ENCODE measurements at places on chromosomes 3 and 15.
A peak's percentile ranks its signal among the peaks of the same experiment; 100 is the strongest.

GRCh38 chr15:49876401-49877038, 242.5 kb downstream of the ATP8B4 start:
- no peak for DNase-seq

GRCh38 chr15:71713191-71713809, 97.1 kb upstream of the NR2E3 start:
- no peak for DNase-seq

DNA sequence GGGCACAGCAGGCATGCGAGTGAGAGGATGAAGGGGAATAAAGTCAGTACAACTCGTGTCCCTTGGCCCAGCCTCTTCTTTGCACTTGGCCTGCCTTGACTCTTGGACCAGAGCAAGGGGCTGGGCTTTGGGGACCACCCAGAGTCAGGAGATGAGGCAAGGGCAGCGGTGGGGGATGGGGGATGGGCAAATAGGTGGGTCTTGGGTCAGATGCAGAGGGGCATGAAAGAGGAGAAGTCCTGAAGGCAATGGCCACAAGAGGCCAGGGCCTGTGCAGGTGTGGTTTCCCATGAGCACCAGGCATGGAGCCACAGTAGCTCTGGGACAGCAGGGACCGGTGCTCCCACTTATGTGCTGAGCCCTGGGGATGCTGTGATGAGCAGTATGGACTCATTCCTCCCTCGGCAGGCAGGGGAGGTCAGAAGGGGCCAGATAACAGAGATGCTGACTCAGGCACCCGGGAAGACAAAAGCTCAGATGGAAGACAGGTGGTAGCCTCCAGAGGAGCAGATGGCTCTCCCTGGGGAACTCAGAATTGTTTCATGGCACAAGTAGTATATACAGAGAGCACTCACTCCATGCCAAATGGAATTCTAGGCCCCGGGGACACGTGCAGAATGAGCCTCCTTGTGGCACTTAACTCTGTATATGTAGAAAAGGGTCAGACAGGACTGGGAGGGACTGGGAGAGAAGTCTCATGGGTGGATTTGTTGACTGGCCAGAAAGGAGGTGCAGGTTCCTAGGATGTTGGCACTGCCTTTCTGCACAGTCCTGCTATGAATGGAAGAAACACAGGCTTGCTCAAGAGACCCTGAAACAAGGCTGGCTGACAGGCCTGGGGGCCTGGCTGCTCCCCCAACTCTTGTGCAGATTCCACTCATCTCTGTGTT, 14.3 kb downstream of the ZBTB47 start:
- no peak for DNase-seq

GRCh38 chr3:84184937-84185336, 773.9 kb upstream of the CADM2 start:
- no peak for DNase-seq

DNA sequence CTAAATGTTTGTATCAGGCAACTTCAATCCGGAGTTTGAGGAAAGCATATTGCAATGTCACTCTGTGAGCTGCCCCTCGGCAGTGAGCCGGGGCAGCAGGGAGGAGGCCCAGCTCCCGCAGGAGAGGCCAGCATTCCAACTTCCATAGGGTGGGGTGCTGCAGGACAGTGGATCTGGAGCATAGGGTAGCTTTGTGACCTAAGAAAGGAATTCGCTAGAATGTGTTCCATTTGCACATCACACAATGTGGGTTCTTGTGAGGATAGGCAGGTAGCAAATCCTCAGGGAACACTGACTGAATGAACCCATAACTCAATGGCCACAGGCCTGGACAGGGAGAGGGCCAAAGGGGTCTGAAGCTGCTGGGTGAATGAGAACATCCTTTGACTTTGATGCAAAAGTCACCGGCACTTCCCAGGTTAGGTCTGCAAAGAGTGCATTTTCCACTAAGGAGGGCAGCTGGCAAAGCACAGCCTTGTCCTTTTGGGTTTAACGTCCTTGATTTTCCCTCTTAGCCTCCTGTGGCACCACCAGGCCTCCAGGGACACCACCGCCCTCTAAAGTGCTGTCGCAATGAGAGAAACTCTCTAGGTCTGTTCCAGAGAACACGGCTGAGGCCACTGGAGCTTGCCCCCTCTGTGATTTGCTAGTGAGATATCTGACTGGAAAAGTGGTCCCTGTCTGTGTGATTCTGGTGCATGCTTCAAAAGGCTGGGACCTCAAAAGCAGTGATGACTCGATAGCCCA, 36.2 kb downstream of the GABRB3 start:
- no peak for DNase-seq

DNA sequence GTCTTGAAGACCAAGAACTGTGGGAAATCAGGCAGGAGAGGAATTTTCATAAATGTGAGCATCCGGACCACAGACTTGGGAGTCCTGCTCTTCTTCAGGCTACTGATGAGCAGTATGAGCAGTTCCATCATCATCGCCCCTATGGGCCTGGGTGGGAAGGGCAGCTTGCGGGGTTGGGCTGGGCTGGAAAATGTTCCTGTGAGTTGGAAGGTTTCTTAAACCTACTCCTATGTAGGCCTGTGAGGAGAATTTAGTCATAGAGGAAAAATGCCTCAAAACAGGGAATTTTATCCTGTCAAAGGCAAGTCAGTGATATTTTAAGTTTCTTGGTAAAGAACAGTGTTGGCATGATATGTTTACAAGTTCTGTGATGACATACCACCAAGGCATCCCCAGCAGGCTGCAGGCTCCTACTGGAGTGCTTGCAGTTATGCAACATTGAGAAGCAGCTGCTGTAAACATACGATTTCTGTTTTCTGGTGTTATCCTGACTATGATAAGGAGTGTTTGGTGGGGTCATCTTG, 10.3 kb downstream of the MASP1 start:
- DNase-seq: no peak

GRCh38 chr3:18424213-18424728, 868 bp downstream of the SATB1 start:
- no peak for DNase-seq

DNA sequence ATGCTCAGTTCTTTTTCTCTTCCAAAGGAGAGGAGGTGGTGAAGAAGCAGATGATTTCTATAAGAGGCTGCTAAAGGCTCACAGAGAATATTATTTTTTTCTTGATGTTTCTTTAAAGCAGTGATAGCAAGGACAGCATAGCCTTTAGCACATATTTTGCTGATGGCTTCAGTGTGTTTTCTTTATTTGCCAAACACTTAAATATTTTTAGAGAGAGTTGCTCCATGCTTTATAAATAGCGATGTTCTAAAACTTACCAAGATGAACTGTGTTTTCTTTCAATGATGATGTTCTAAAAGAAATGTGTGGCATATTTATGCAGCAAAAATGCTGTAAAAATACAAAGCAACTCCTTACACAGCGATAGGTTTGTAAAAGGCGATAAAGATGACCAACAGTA, 11.8 kb upstream of the KCNAB1 start:
- DNase-seq: no peak

DNA sequence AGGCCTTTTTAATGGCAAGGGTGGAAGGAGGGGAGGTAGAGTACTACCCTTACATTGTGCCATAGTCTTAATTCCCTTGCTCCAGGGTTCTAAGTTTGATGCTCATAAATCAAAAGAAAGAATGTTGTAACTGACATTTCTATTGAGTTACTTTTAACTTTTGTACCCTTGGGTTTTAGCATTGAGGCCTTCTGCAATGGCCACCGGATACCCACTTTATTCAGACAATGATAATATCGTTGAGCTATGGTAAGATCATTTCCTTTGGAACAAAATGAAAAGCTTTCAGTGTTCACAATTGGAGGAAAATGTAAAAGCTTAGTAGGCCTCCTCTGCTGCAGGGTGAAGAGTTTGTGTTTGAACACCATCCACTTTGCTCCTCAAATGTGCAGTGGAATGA, 16.8 kb downstream of the CGNL1 start:
- DNase-seq: no peak

DNA sequence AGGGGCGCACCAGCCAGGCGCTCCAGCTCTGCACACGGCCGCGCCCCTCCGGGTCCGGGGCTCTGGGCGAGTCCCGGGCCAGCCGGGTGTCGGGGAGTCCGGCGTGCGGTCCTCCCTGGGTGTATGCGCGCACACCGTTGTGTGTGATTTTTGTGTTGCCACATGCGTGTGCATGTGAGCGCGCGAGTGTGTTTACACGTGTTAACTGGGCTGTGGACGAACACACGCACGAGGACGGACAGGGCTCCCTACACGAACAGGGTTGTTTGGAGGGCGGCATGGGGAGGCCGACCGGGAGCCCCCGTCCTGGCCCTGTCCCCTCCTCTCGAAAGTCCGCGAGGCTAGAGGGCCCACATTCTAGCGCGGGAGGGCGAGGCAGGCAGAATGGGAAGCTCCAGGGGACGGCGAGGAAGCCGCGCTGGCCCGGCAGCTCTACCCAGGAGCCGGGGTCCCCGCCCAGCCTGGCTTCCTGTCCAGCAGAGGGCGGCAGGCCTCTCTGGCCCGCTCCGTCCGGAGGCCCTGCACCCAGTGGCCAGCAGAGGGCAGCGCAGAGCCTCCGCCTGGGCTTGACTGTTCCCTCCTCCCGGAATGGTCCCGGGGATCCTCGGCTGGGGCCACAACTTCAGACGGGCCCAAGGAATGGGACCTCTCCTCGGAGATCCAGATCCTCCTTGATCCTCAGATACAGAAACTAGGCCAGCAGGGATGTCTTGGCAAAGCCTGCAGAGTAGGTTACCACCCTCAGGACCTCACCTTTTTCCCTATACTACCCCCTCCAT, 611 bp upstream of the LINGO1 start:
- peak; percentile 12 for DNase-seq

DNA sequence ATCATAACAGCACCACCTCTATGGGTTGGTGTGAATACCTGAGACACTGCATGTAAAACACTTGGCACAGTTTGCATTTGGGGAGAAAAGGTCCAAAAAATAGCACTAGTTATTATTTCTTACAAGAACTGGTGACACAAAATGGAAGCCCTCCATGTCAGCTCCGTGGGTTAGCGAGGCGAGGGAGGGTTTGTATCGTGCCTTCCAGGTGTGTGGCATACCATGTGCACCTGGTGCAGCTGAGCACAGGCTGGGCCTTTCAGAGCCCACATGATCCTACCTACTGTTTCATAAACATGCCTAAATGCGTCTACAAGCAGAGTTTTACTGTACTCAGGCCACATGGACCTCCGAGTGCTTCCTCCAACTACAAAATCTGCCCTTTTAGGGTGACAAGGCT, 5.6 kb downstream of the CXCR6 start:
- DNase-seq: no peak

- DNase-seq: no peak
Observed at GRCh38 chr3:44890258-44890657, 15.8 kb downstream of the TGM4 start.

DNA sequence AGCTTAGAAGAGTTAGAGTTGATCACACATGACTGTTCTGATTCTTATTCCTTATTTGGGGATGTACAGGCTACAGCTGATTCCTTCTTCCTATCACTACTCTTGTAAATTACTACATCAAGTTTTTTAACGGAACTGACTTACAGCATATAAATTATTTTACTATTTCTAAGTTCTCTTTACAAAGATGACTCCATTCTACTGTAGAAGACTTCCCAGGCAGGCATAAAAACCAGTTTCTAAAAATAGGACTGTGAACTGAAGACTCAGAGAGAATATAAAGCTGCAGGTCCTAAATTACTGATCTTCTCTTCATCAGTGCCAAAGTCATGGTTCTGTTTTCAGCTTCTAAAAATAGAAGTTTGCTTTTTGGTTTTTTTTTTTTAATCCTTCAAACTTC, 38.9 kb downstream of the ANO10 start:
- no peak for DNase-seq

DNA sequence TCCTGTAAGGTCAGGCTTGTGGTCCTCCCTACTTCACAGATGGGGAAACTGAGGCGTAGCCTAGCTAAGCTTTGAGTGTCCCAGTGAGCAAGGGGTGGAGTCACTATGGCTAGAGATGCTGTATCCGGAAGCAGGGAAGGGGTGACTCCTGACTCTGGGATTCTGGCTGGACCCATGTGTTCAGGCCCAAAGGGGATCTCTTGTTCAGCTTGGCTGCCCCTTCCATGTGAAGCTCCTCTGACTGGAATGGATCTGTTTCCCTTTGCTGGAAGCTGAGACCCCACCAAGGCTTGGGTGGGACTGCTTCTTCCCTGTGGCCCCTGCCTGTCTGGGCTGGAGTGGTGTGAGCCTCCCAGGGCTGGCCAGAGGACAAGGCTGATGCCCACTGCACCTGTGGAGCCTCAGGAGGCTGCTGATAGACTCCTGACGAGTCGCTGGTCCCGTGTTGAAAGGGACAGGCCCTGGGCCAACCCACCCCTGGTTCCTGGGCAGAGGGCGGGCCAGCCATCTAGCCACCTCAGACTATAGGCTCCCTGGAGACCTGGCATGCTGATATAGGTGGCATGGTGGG, 1.0 kb downstream of the MAPKAPK3 start:
- DNase-seq: no peak

DNA sequence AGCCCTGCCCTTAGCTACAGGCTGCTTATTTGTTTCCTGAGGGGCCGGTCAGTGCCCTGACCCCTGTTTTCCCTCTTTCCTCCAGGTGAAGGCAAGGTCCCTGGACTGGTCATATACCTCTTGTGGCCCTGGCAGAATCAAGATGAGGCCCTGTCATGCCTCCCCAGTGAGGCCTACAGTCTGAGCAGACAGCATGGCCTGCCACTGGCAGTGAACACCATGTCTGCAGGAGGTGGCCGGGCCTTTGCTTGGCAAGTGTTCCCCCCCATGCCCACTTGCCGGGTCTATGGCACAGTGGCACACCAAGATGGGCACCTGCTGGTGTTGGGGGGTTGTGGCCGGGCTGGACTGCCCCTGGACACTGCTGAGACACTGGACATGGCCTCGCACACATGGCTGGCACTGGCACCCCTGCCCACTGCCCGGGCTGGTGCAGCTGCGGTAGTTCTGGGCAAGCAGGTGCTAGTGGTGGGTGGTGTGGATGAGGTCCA, 1.2 kb downstream of the KLHDC8B start:
- DNase-seq: no peak

DNA sequence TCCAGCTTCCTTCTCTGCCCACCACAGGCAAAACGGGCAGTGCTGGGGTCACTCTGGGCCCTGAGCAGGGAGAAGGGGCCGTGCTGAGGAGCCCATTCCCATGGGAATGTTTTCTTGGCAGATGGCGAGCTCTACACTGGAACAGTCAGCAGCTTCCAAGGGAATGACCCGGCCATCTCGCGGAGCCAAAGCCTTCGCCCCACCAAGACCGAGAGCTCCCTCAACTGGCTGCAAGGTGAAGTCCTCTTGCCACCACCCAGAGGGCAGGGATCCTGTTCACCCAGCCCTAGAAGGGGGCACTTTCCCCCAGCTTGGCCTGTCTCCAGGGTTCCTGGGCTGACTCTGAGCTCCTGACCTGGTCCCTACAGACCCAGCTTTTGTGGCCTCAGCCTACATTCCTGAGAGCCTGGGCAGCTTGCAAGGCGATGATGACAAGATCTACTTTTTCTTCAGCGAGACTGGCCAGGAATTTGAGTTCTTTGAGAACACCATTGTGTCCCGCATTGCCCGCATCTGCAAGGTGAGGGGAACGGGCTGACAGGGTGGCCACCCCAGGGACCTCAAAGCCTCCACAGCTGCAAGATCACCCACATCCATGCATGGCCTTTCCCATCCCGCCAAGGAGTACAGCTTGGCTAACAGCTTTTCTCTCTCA, 12.4 kb downstream of the CIB1 start:
- DNase-seq: no peak

- no peak for DNase-seq
Observed at GRCh38 chr3:147661916-147662315, 252.8 kb downstream of the ZIC1 start.

GRCh38 chr3:189999718-190000117, 121.0 kb downstream of the P3H2 start:
- DNase-seq: no peak
